NCI-H1092 treated with DMSO at 0.1 percent for 48 hours (cell line): ENCODE measurements at places on chromosomes 2 and 18.

DNA sequence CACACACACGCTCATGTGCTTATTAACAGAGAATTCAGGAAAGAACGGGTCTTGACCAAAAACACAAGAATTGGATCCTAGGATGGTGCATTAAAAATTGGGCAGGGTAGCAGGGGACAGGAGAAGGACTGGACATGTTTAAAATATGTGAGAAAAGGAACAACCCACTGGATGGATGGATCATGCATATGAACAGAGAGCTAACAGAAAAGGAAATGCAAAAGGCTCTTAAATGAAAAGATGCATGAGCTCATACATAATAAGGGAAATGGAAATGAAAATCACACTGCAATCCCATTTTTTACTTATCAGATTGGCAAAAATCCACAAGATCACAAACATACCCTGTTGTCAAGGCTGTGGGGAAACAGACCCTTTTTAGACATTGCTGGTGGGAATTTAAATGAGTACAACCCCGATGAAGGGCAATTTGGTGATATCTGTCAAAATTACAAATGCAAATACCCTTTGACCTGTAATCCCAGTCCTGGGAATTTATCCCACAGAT, 440.6 kb upstream of the SLC14A2 start:
- DNase-seq = no peak

- DNase-seq = no peak
Measured at GRCh38 chr2:10061221-10061925, 18.0 kb downstream of the KLF11 start.

- no peak for DNase-seq
Measured at GRCh38 chr2:61423714-61424113, 47.2 kb downstream of the USP34 start.

DNA sequence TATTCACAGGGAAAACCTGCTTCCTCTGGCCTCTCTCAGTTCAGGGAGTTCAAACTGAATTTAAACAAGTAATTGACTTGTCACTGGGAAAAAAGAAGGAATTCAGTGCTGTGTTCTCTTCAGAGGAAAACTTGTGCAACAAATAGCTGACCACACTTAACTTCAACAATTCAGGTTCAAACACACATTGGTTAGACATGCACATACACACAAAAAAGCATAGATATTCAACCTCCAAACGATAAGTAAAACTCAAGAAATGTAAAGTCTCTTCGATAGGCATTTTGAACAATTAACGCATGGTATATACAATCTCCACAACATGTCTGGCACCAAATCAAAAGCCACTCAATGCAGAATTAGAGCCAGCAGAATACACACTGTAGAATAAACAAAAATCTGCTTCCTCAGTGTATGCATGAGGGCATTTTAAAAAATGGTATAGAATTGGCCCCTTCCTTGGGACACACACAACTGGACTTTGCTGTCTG, 269.0 kb downstream of the TCF4 start:
- peak; percentile 86 for DNase-seq

DNA sequence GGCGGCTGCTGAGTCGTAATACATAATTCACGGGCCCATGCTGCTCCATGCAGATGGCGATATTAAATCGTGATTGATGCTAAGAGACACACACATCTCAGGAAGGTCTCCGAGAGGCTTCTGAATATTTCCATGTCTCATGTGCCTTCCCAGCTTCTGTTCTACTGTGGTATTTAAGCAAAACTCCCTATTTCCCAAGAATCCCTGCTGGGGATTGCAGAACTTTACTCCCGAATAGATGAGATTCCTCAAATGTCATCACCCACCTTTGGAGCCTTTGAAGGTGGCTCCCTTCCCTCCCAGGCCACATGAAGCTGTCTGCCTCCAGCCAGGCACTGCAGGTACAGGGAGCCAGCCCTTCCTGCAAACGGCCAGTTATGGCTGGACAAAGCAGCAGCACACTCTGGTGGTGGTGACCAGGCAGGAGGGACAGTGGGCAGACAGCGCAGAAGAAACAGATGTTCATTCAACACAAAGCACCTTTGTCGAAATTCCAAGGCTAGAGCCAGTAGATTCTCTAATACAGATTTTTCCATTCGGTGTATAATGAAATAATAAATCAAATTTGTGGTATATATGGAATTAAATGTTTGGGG, 14.1 kb downstream of the NRP2 start:
- DNase-seq = no peak

DNA sequence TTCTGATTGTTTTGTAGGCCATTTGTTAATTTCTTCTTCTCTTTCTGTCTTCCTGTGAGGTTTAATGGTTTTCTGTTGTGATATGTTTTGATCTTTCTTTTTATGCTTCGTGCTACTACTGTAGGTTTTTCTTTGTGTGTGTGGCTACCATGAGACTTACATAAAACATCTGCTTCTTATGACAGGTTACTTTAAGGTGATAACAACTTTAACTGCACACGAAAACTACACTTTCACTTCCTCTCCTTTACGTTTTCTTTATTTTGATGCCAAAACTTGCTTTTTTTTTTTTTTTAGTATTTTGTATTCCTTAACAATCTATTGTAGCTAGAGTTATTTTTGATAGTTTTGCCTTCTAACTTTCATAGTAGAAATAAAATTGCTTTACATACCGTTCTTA, 691.3 kb downstream of the TSN start:
- DNase-seq = no peak

DNA sequence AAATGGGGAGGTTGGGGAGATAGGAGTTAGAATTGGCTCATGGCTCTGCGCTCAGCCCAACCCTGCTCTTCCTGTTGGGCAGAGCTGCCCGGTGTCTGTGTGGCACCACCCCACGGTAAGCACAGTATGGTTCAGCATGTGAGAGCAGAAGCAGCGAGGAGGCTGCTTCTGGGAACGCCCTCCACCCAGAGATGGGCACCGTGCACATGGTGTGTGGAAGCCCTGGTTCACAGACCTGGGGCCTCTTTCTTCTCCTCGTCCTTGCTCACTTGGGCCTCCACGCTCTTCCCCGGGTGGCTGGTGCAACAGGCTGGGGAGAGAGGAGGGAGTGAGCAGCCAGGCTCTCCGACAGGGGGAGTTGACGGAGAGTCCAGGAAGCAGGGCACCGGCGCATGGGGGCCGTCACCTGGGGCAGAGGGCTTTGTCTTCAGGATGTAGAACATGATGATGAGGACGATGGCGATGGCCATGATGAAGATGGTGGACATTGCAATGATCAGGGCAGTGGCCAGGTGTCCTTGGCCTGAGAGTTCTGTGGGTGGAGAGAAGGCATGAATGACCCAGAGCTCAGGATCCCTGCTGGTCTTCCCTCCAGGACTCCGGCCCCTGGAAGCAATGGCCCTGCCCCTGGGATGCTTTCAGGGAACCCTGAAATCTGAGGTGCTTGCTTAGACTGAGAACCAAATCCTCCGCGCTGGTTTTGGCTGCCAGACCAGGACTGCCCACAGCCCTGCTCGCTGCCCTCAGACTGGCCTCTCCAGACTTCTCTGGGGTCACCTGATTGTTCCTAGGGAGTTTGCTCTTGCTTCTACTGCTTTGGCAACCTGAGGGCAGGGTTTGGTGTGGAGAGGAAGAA, 78.3 kb downstream of the EDAR start:
- DNase-seq = no peak
